ENCODE measurements at places on chromosomes 12 and 14. TPM values are rescaled to one million over a fixed set of nuclear protein-coding genes. Genes with fewer than 3 reads are reported as not detected.

USP15 gene
- 146 TPM for polyA plus RNA-seq

COPZ1 gene
- 52.6 TPM for polyA plus RNA-seq

PPP1R36 gene
- polyA plus RNA-seq, result not detected

GPR65 gene
- polyA plus RNA-seq, result 15.5 TPM

DBX2 gene
- polyA plus RNA-seq, result not detected

DNAJC22 gene
- not detected for polyA plus RNA-seq

MLEC gene
- 79.5 TPM for polyA plus RNA-seq

OTX2 gene
- polyA plus RNA-seq, result not detected

CLEC1B gene
- 3.9 TPM for polyA plus RNA-seq

PPP1R1A gene
- not detected for polyA plus RNA-seq

SYNE3 gene
- polyA plus RNA-seq, result 26.1 TPM

TMEM179 gene
- polyA plus RNA-seq, result not detected

TEX22 gene
- polyA plus RNA-seq, result 0.52 TPM

RERG gene
- polyA plus RNA-seq, result not detected

KLRC1 gene
- polyA plus RNA-seq, result not detected

PRIM1 gene
- polyA plus RNA-seq, result 6.3 TPM

TMEM132C gene
- polyA plus RNA-seq, result not detected

INHBC gene
- polyA plus RNA-seq, result not detected

SCNN1A gene
- 0.63 TPM for polyA plus RNA-seq

TPH2 gene
- polyA plus RNA-seq, result not detected

GCN1 gene
- polyA plus RNA-seq, result 8.3 TPM

TNFAIP2 gene
- polyA plus RNA-seq, result 41.5 TPM

PCNX1 gene
- 8.1 TPM for polyA plus RNA-seq

SOAT2 gene
- not detected for polyA plus RNA-seq

MYO1H gene
- not detected for polyA plus RNA-seq

FBRSL1 gene
- polyA plus RNA-seq, result 28.7 TPM

METTL1 gene
- polyA plus RNA-seq, result 5.0 TPM

BAZ2A gene
- polyA plus RNA-seq, result 8.9 TPM

CLEC4D gene
- polyA plus RNA-seq, result 35.4 TPM

KLRC4 gene
- polyA plus RNA-seq, result not detected

NTN4 gene
- not detected for polyA plus RNA-seq

FAM181A gene
- polyA plus RNA-seq, result not detected

PSMC6 gene
- 48.6 TPM for polyA plus RNA-seq

ADSS1 gene
- 0.61 TPM for polyA plus RNA-seq

B4GALNT1 gene
- not detected for polyA plus RNA-seq

KRT6B gene
- not detected for polyA plus RNA-seq

PGF gene
- polyA plus RNA-seq, result 0.10 TPM

IL22 gene
- not detected for polyA plus RNA-seq

HCFC2 gene
- 3.3 TPM for polyA plus RNA-seq

MFAP5 gene
- polyA plus RNA-seq, result not detected

IFNG-AS1 gene
- polyA plus RNA-seq, result not detected

ANKRD52 gene
- 8.5 TPM for polyA plus RNA-seq

SLC10A1 gene
- not detected for polyA plus RNA-seq

KLHDC1 gene
- polyA plus RNA-seq, result 0.92 TPM

IRAK3 gene
- 56.9 TPM for polyA plus RNA-seq

BBOF1 gene
- not detected for polyA plus RNA-seq

KCNJ8 gene
- not detected for polyA plus RNA-seq

CINP gene
- 57.1 TPM for polyA plus RNA-seq

CD4 gene
- 371 TPM for polyA plus RNA-seq

SLC15A4 gene
- polyA plus RNA-seq, result 30.1 TPM

GPRC5D gene
- polyA plus RNA-seq, result not detected

ALG10B gene
- polyA plus RNA-seq, result 2.2 TPM

KRT83 gene
- polyA plus RNA-seq, result not detected

KCNA5 gene
- polyA plus RNA-seq, result not detected

Measured in CD14-positive monocyte (primary cell).